Colonic mucosa (tissue), 4 donors: ENCODE measurements at places on chromosomes 16 and 17. TPM values are rescaled to one million over a fixed set of nuclear protein-coding genes. Genes with fewer than 3 reads are reported as not detected.

- H3K27ac ChIP-seq: peak overlapping the region; percentile 59
- H3K27me3 ChIP-seq: no peaks in the 10 kb centered on the region
- no peak overlapping the region for H3K4me3 ChIP-seq
- peak; percentile 28 for DNase-seq
Measured at GRCh38 chr17:16328997-16329396, 24.3 kb downstream of the CENPV start.

The NOB1 gene
- total RNA-seq: 36.3 TPM

DNA sequence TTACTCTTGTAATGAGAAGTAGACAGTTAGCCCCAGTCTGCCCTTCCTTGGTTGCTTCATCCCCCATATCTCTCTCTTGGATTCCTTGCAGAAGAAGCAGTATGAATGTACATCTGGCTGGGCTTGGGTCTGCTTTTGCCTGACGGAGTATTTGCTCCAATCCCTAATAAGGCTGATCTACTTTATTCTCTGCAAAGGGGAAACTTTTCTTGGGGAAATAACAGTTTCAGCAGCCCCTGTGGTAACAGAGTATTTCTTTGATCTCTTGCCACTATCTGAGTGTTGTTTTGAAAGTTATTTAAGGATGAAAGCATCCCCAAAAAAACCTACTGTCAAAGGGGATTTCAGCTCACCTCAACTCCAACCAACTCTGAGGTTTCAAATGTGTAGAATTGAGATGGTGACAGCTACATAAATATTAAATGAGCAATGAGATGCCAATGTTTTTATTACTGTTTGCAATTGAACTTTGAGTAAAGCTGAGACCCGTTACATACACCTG is 168.9 kb upstream of the NOG start:
- H3K4me3 ChIP-seq: no peak overlapping the region
- H3K36me3 ChIP-seq: no peaks in the 10 kb centered on the region
- DNase-seq: no peak
- no peaks in the 10 kb centered on the region for H3K4me1 ChIP-seq

The KRTAP2-2 gene
- not detected for total RNA-seq

The HSPB9 gene
- not detected for total RNA-seq

The SPHK1 gene
- total RNA-seq: 2.1 TPM

- no peak overlapping the region for H3K4me3 ChIP-seq
- H3K27ac ChIP-seq: no peak overlapping the region
- no peaks in the 10 kb centered on the region for H3K4me1 ChIP-seq
- peaks cover 7% of the 10 kb centered on the region for H3K27me3 ChIP-seq
Measured at GRCh38 chr17:44976206-44976605, 8.1 kb upstream of the C1QL1 start.

GRCh38 chr17:36463916-36464764 is 22.3 kb upstream of the ZNHIT3 start:
- H3K4me1 ChIP-seq: no peaks in the 10 kb centered on the region
- H3K4me3 ChIP-seq: no peak overlapping the region
- no peaks in the 10 kb centered on the region for H3K36me3 ChIP-seq
- H3K27me3 ChIP-seq: peaks cover 14% of the 10 kb centered on the region
- H3K27ac ChIP-seq: no peak overlapping the region

The CDH11 gene
- 17.1 TPM for total RNA-seq

The REXO5 gene
- 10.9 TPM for total RNA-seq

The CLEC3A gene
- total RNA-seq: not detected

- peak; percentile 59 for DNase-seq
- H3K4me3 ChIP-seq: no peak overlapping the region
- H3K27ac ChIP-seq: peak overlapping the region; percentile 26
- H3K27me3 ChIP-seq: no peaks in the 10 kb centered on the region
- H3K4me1 ChIP-seq: no peaks in the 10 kb centered on the region
- H3K36me3 ChIP-seq: no peaks in the 10 kb centered on the region
Measured at GRCh38 chr17:37702598-37702997, 42.3 kb downstream of the HNF1B start.

The EFCAB5 gene
- total RNA-seq: 1.6 TPM

DNA sequence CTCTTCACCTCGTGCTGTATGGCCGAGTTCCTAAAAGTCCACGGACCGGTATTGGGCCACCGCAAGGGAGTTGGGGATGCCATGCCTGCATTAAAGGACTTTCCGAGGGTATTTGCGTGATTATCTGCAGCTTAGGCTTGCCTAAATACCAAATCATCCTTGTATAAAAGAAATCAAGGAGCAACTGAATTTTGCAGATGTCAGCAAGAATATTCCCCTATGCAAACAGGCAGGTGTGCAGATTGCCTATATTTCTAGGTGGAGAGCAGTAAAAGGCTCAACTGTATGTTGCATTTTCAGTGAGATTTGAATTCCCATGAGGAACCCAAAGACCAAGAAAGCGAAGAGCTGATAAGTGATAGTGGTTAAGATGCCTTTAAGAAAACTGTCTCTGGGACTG is 452.3 kb downstream of the CDH11 start:
- H3K36me3 ChIP-seq: no peaks in the 10 kb centered on the region
- H3K4me3 ChIP-seq: no peak overlapping the region
- no peaks in the 10 kb centered on the region for H3K27me3 ChIP-seq
- DNase-seq: no peak

The ATP6V0C gene
- total RNA-seq: 240 TPM

The CACNG1 gene
- total RNA-seq: not detected

DNA sequence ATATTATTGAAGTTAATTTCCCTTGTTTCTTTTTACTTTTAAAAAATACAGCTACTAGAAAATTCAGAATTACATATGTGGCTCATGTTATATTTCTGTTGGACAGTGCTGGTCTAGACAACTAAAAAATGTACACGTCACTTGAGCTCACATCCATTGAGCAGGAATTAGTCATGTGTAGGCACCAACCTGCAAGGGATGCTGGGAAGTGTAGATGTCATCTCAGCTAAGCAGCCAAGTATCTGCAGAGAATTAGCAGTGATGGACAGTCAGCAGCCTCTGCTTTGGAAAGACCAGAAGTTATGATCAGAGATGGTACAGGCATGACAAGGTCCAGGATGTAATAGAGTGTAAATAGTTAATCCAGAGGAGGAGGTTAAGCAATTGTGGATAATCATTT is 87.1 kb upstream of the HS3ST2 start:
- DNase-seq: no peak
- H3K27ac ChIP-seq: no peak overlapping the region
- no peaks in the 10 kb centered on the region for H3K4me1 ChIP-seq

DNA sequence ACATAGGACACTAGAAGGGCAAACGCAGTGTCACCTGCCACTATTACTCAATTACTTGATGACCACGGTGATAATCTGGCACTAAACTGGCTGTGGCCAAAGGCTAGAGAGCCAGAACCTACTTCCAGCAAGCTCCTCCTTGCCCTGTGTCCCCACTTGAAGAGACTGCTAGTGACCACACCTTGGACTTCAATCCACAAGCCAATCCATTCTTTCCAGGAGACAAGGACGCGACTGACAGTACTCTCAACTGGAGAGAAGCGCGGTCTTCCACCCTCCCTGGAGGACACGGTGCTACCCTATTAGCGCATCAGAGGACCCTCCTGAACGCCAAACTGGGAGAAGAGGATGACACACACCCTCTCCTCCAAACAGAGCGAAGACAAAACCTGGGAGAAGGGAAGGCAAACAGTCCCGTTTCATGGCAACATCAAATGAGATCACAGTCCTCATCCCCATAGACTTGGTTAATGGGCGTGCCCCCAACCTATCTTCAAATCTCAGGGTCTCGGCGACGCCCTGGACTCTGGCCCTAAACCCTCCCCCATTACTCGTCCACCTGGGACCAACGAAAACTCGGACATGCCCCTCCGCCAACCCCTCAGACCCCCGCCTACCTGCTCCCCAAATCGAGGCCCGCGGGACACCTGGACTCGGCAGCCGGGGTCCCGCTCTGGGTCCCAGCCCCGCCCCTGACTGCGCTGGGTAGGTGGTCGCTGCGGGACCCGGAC is 508 bp downstream of the FLCN start:
- DNase-seq: peak; percentile 46
- H3K27me3 ChIP-seq: no peaks in the 10 kb centered on the region
- H3K4me3 ChIP-seq: peak overlapping the region; percentile 90
- peak overlapping the region; percentile 78 for H3K27ac ChIP-seq

GRCh38 chr17:64779376-64780095 is 117.4 kb upstream of the SMURF2 start:
- H3K4me1 ChIP-seq: peaks cover 8% of the 10 kb centered on the region
- no peaks in the 10 kb centered on the region for H3K27me3 ChIP-seq
- H3K4me3 ChIP-seq: peak overlapping the region; percentile 56
- peak; percentile 49 for DNase-seq

The PDE6G gene
- total RNA-seq: not detected

GRCh38 chr17:14748036-14748710 is 447.3 kb downstream of the HS3ST3B1 start:
- no peaks in the 10 kb centered on the region for H3K4me1 ChIP-seq
- no peaks in the 10 kb centered on the region for H3K36me3 ChIP-seq
- no peak for DNase-seq
- H3K27ac ChIP-seq: no peak overlapping the region
- no peak overlapping the region for H3K4me3 ChIP-seq

DNA sequence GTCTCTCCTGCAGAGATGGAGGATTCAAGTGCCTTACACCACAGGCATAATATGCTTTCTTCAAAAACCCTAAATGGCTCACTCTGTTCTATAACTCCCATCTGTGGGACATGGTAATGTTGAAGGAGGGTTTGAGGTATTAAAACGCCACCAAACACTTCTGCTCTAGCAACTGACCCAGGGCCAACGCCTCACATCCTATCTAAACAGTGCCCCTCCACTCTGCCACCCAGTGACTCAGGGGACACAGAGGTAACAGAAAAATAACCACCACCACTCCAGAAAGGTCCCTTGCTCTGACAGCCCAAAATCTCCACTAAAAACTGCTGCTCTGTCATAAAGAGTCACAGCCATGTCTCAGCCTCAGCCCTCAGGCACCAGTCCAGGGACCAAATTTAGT is 17.7 kb downstream of the NPRL3 start:
- DNase-seq: no peak
- no peaks in the 10 kb centered on the region for H3K36me3 ChIP-seq
- no peak overlapping the region for H3K27ac ChIP-seq
- H3K4me1 ChIP-seq: no peaks in the 10 kb centered on the region

DNA sequence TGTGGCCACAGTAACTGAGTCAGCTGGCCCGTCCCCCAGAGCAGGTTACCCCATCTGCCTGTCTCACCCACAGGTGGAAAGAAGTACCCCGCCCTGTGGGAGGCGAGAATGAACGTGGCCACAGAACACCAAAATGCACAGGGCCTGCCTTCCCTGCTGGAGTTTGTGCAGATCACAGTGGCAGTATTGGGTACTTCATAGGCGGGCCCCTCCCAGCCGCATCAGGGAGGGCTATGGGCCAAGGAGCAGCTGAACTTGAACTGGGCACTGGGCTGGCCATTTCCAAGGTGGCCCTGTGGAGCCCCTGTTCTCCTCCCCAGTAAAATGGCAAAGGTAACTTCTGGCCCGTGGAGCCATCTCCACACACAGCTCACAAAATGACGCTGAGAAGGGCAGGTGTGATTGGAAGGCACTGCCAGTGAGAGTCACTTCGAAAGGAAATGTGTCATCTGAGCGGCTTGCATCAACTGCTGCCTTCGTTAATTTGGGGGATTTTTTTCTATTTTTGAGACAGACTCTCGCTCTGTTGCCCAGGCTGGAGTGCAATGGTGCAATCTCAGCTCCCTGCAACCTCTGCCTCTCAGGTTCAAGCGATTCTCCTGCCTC is 162.9 kb downstream of the ENGASE start:
- no peak overlapping the region for H3K4me3 ChIP-seq
- H3K27me3 ChIP-seq: no peaks in the 10 kb centered on the region
- no peaks in the 10 kb centered on the region for H3K4me1 ChIP-seq
- H3K27ac ChIP-seq: no peak overlapping the region
- no peak for DNase-seq
- H3K36me3 ChIP-seq: no peaks in the 10 kb centered on the region

DNA sequence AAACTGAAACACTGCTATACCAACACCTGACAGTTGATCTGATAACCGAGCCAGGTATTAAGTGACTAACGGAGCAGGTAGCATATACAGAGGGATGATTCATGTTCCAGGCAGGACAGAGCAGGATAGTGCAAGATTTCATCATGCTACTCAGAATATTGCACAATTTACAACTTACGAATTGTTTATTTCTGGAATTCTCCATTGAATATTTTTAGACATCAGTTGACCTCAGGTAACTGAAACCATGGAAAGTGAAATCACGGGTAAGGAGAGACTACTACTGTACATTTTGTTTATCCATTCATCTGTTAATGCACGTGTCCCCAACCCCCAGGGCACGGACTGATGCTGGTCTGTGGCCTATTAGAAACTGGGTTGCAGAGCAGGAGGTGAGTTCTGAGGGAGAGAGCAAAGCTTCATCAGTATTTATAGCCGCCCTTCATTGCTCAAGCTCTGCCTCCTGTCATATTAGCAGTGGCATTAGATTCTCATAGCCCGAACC is 14.5 kb upstream of the PPM1E start:
- no peaks in the 10 kb centered on the region for H3K27me3 ChIP-seq
- H3K4me1 ChIP-seq: no peaks in the 10 kb centered on the region
- DNase-seq: no peak
- H3K27ac ChIP-seq: no peak overlapping the region
- no peaks in the 10 kb centered on the region for H3K36me3 ChIP-seq

GRCh38 chr16:29141586-29142324 is 156.9 kb downstream of the LAT start:
- no peak overlapping the region for H3K27ac ChIP-seq
- H3K27me3 ChIP-seq: no peaks in the 10 kb centered on the region
- no peak overlapping the region for H3K4me3 ChIP-seq
- no peaks in the 10 kb centered on the region for H3K36me3 ChIP-seq

DNA sequence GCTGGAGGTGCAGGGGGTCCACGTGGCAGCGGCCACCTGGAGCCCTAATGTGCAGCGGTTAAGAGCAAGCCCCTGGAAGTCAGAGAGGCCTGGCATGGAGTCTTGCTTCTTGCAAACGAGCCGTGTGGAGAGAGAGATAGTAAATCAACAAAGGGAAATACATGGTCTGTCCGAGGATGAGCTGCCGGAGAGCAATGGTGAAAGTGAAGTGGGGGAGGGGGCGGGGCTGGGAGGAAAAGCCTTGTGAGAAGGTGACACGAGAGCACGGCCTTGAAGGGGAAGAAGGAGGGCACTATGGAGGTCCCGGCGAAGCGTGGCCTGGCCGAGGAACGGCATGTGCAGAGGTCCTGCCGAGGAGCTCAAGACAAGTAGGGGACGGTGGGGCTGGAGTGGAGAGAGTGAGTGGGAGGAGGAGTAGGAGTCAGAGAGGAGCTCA is 6.0 kb upstream of the SERPINF1 start:
- peaks cover 5% of the 10 kb centered on the region for H3K4me1 ChIP-seq
- H3K4me3 ChIP-seq: no peak overlapping the region
- no peaks in the 10 kb centered on the region for H3K36me3 ChIP-seq
- no peak for DNase-seq
